Adrenal gland (tissue), 19 donors: ENCODE measurements at places on chromosomes 2 and 18. TPM values are rescaled to one million over a fixed set of nuclear protein-coding genes. Genes with fewer than 3 reads are reported as not detected.
A peak's percentile ranks its signal among the peaks of the same experiment; 100 is the strongest.

The GCG gene
- 0.51 TPM for polyA plus RNA-seq

The EIF2AK3 gene
- 3.6 TPM for polyA plus RNA-seq

The IKZF2 gene
- polyA plus RNA-seq: 0.97 TPM

The PJVK gene
- polyA plus RNA-seq: 3.2 TPM

The LCLAT1 gene
- polyA plus RNA-seq: 10.7 TPM

The RRM2 gene
- polyA plus RNA-seq: 2.9 TPM

DNA sequence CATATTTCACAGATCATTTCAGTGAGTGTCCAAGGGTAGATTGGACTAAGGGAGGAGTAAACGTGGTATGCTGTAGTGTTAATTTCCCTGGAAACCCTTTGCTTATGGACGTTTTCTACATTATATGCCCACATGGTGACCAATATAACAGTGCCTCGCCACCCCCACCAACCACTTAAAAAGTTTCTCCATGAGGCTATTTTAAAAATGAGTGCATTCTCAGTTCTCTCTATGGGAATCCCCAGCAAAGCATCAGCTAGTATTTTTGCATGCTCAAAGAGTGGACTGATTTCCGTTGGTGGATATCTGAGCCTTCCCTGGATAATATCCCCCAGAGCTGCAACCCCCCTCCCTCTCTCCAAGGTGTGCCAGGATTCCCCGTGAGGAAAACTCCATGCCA is 73.2 kb downstream of the TGFA start:
- no peak overlapping the region for H3K27ac ChIP-seq
- peaks cover 3% of the 10 kb centered on the region for H3K27me3 ChIP-seq
- DNase-seq: no peak
- H3K4me3 ChIP-seq: no peak overlapping the region

- DNase-seq: no peak
- H3K4me1 ChIP-seq: no peaks in the 10 kb centered on the region
- no peak overlapping the region for H3K27ac ChIP-seq
- no peaks in the 10 kb centered on the region for H3K27me3 ChIP-seq
- no peak overlapping the region for H3K4me3 ChIP-seq
Measured at GRCh38 chr2:237529452-237530402, 36.6 kb upstream of the PRLH start.

DNA sequence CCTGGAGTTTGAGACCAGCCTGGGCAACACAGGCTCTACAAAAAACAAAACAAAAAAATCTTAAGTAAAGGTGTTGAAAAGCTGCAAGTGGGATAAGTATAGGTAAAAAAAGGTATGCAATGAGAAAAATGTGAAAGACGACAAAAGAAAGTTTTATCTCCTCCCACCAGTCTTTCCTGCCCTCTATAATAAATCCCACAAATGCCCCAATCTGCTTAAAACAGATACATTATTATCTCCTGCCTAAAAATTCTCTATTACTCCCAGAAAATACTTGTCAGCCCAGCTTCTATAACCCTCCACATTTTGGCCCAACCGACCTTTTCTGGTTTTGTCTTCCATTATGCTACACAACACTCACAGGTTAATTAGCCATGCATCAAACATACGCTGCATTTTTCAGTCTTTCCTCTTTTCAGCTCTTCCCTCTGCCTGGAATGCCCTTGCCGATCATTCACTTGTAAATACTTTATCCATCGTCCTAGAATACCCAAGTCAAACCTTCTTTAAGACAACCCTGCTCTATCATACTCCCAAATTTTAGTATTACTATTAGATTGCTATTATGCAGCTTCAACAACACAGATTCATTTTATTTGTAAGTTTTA is 10.8 kb downstream of the ASXL2 start:
- no peak overlapping the region for H3K27ac ChIP-seq
- H3K4me1 ChIP-seq: no peaks in the 10 kb centered on the region
- H3K4me3 ChIP-seq: no peak overlapping the region
- DNase-seq: no peak
- H3K36me3 ChIP-seq: no peaks in the 10 kb centered on the region

- no peaks in the 10 kb centered on the region for H3K36me3 ChIP-seq
- no peaks in the 10 kb centered on the region for H3K27me3 ChIP-seq
- peak overlapping the region; percentile 23 for H3K4me3 ChIP-seq
- DNase-seq: no peak
Measured at GRCh38 chr2:201183365-201183727, 405 bp downstream of the CASP10 start.

GRCh38 chr18:74935434-74935833 is 273.5 kb downstream of the PTGR3 start:
- DNase-seq: no peak
- no peak overlapping the region for H3K4me3 ChIP-seq
- H3K27me3 ChIP-seq: no peaks in the 10 kb centered on the region
- no peak overlapping the region for H3K27ac ChIP-seq

GRCh38 chr2:189379731-189380261 is 61.5 kb upstream of the WDR75 start:
- H3K36me3 ChIP-seq: no peaks in the 10 kb centered on the region
- H3K27ac ChIP-seq: no peak overlapping the region
- no peaks in the 10 kb centered on the region for H3K27me3 ChIP-seq
- H3K4me3 ChIP-seq: no peak overlapping the region
- H3K4me1 ChIP-seq: no peaks in the 10 kb centered on the region

GRCh38 chr2:230134496-230135129 is 65.9 kb upstream of the SLC16A14 start:
- DNase-seq: peak; percentile 28
- H3K36me3 ChIP-seq: no peaks in the 10 kb centered on the region
- H3K27me3 ChIP-seq: no peaks in the 10 kb centered on the region
- H3K4me3 ChIP-seq: no peak overlapping the region

- peak; percentile 70 for DNase-seq
- peaks cover 19% of the 10 kb centered on the region for H3K27me3 ChIP-seq
- H3K27ac ChIP-seq: no peak within 1 kb of the TSS
- peaks cover 6% of the 10 kb centered on the region for H3K36me3 ChIP-seq
- H3K4me3 ChIP-seq: no peak within 1 kb of the TSS
Measured at GRCh38 chr2:27308359-27308881, at the start of gene UCN. Gene UCN (minus strand): TSS chr2:27308445. CDS start chr2:27307895, 550 bp downstream.

GRCh38 chr2:137173463-137173862 is 408.1 kb downstream of the THSD7B start:
- H3K4me1 ChIP-seq: no peaks in the 10 kb centered on the region
- H3K36me3 ChIP-seq: no peaks in the 10 kb centered on the region
- H3K27me3 ChIP-seq: no peaks in the 10 kb centered on the region
- DNase-seq: no peak
